Ureter (tissue), 1 donor: ENCODE measurements at places on chromosomes 13 and 19. TPM values are rescaled to one million over a fixed set of nuclear protein-coding genes. Genes with fewer than 3 reads are reported as not detected.

The ANKLE1 gene
- 0.23 TPM for total RNA-seq

The DCLK1 gene
- 13.5 TPM for total RNA-seq

GRCh38 chr13:113846636-113847318 lies 17.1 kb downstream of the GAS6 start:
- no peak for DNase-seq

- DNase-seq: no peak
Observed at GRCh38 chr13:25901460-25902376, 150.1 kb downstream of the SHISA2 start.
